ENCODE measurements at places on chromosomes 3 and 15.

DNA sequence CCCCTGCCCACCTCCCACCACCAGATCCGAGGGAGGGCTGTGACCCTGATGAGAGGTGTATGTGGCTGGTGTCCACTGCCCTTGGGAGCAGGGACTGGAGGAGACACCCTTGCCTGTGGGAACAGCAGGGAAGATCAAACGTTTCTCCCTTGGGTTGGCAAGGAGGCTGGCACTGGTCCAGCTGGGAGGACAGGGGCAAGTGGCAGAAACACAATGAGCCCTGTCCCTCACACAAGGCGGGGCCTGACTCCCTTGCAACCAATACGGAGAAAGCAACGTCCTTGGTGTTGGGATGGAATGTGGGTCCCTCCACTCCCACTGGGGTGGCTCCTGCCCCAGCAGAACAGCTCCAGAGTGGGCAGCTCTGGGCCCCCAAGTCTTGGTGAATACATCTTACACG is 5.2 kb downstream of the HYAL2 start:
- no peak for DNase-seq

GRCh38 chr3:102192575-102192974 is 242.2 kb upstream of the ZPLD1 start:
- no peak for DNase-seq

GRCh38 chr3:18501679-18502343 is 76.7 kb upstream of the SATB1 start:
- no peak for DNase-seq

- no peak for DNase-seq
These were observed 164.2 kb downstream of the FEZF2 start for GRCh38 chr3:62209101-62209500.

GRCh38 chr15:47136236-47136635 is 581.1 kb upstream of the SEMA6D start:
- no peak for DNase-seq

DNA sequence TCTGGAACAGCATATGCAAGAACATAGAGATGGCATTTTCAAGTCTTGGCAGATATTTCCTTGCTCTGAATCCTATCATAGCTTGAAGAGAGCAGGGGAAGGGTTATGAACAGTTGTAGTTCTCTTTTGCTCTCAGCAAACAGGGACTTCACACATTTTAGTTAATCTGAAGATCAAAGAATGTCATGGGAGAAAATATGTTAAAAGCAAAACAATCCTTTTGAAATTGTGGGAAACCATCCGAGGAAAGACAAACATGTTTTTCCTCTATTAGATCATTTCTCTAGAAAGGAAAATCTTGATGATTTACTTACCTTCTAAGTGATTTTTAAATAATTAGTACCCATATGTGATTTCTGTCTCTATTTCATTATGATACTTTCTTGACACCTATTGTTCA is 77.8 kb upstream of the DCBLD2 start:
- no peak for DNase-seq

DNA sequence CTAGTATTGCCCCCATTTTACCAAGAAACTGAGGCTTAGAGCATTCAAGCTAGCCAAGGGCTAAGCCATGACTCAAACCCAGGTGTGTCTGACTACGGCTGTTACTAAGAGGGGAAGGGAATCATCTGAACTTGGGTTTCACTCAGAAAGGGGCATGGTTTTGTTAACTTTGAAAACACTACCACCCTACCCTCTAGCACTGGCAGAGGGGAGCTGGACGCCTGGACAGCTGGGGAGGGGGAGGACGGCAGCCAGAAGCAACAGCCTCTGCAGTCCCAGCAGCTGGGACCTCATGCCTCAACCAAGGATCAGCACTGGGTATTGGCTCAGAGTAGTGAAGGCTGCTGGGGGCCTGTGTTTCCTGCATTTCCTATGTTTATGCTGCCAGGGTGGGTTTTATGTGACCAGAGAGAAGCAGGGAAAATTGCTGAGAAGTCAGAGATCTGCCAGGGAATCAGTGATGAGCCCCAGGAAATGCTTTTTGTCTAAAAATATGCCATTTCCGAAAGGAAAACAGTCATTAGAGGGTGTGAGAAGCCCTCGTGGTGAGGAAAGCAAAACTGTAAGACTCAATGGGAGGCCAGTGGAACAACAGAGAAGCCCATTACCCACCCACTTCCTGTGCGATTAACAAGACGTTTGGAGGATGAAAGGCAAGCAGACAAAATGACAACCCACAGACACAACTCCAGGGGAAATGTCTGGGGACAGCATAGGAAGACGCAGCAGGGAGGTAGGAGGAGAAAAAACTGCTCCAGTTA is 41.2 kb downstream of the LIPC start:
- peak; percentile 68 for DNase-seq

GRCh38 chr3:115092220-115092791 is 54.8 kb downstream of the ZBTB20 start:
- DNase-seq, result peak; percentile 66

DNA sequence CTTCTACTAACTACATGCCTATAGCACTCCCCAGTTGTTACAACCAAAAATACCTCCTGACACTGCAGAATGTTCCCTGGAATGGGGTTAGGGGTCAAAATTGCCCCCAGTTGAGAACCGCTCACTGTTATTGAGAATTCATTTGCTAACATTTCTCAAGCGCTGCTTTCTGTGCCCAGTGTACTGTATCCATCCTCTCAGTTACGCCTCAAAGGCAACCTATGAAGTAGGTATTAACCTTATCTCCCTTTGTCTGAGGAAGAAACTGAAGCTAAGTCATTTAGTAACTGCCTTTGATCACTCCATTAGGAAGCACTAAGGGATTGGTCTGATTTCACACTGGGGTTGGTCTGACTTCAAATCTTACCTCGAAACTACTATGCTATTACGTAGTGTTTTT is 70.1 kb downstream of the CADPS start:
- DNase-seq, result no peak

DNA sequence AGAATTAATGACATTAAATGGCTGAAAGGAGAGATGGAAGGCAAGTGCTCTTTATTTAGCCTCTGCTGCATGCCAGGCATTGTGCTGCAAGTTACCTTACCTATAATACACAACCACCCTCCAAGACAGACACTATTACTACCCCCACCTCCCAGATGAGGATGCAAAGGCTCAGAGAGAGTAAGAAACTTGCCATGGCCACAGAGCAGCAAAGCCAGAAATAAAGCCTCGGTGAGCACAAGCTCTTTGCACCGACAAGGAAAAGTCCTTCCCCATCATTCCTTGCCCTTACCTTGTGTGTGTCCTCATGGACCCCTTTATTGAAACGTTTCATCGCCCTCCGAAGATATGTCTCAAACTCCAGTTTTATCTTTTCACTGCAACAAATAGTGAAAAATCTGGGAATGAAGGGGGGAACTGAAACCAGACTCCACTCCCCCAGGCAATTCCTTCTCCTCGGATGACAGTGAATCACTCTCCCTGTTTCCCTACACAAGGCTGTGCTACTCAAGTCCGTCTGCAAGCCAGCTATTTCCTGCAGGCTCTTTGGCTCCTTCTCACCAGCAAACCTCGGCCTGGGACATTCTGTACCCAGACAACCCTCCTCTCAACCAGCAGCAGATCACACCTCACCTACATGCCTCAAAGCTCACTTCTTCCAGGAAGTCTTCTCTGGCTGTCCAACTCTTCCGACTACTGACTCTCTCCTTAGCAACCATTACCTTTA is 11.4 kb downstream of the XPC start:
- no peak for DNase-seq

GRCh38 chr3:59056706-59057105 is 6.9 kb upstream of the CFAP20DC start:
- no peak for DNase-seq

GRCh38 chr3:40043444-40043755 is 234.0 kb downstream of the MYRIP start:
- no peak for DNase-seq

GRCh38 chr15:50261981-50262380 is 3.5 kb downstream of the HDC start:
- peak; percentile 17 for DNase-seq

DNA sequence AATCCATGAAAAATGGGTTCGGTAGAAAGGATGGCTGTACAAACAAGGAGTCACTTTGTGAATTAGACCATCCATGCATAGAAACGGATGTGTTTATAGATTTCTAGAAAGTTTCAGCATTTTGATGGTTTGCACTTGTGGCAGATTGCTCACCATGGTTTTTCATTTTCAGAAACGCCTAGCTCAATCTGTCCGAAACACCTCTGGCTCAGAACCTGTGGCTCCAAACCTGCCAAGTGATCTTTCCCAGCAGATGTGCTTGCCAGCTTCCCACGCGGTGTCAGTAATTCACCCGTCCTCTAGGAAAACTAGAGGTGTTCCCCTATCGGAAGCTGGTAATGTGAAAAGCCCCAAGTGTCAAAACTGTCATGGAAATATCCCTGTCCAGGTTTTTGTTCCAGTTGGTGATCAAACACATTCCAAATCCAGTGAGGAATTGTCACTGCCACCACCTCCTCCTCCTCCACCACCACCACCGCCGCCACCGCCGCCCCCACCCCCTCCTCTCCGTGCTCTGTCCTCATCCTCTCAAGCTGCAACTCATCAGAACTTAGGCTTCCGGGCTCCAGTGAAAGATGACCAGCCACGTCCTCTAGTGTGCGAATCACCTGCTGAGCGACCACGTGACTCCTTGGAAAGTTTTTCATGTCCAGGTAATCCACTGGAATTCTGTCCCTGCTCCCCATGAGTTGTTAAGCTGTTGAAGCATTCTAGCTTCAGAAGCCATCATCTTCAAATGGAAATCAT is 21.2 kb downstream of the WHAMM start:
- no peak for DNase-seq

GRCh38 chr3:30631243-30631904 is 25.0 kb downstream of the TGFBR2 start:
- DNase-seq, result peak; percentile 84

- DNase-seq, result peak; percentile 15
These were observed 140.2 kb upstream of the SKOR1 start for GRCh38 chr15:67685008-67685599.

DNA sequence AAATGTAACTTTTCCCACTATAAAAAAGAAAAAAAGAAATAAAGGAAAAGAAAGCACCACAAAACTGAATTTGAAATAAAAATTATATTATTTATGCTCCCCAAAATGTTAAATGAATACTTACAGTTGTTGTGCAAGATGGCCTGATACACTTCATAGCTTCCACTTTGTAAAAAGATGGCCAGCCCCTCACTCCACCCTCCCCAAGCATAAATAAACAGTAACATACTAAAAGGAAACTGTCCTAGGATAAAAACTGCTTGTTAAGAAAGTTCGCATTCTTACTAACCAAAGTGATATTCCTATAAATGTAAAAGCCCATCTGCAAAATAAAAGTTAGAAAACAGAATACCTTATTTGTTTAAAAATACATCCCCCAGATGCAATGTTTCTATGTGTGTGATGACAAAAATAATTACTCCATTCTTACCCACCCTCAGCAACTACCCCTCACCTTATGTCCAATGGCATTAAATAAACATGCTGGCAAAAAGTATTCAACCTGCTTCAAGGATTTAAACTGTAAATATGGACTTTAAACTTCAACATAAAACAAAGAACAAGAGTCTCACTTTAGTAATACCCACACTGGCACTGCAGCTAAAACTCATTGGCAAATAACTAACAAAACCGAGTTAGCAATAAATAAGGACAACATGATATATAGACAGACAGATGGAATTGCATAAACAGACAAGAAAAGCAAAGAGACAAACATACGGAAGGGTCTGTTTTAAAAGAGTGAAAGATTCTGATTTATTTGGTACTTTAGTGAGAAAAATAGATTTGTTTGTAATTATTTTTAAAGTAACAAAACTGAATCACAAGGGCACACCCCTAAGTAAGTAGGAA is 47.7 kb downstream of the ZBTB20 start:
- no peak for DNase-seq

GRCh38 chr3:76789237-76789636 is 250.7 kb upstream of the ROBO2 start:
- no peak for DNase-seq

DNA sequence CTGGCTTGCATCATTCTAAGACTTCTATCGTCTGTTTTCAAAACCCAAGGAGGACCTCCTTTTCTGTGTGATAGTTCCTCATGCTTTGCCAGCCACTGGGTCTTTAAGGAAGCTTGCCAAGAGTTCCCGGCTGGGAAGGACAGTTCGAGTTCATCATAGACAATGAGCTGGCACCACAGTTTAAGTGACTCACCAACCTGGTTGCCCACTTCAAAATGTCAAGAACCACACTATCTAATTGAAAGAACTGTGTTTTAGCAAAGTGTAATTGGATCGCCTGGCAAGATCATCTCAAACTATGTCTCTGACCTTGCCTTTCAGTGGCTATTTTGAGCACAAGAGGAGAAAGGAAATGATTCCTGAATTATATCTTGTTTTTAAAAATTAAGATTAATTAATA is 27.9 kb downstream of the SOX2 start:
- no peak for DNase-seq

DNA sequence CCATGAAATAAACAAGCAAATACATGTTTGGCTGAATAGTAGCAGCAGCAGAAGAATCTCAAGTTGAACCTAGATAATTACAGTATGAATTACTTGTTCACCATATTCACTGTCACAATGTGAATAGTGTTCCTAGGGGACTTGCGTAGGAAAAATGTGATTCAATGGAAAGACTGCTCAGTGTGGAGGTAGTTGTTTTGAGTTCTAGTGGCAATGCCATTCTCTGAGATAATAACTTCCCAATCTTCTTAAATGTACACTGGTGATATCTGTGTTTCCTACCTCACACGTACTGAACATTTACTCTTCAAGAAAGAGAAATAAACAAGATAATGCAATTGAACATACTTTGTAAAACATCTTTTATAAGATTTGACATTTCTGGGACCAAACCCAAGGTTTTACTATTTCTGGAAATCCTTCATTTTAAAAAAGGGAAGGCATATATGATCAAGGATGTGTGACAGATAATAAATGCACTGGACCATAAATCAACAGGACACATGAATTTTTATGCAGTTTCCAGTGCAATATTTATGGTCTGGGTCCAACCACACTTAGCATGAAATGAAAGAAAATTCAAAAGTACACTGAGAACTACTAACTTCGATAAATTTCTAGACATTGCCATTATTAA is 598.3 kb upstream of the ZNF385D start:
- no peak for DNase-seq

GRCh38 chr3:42752441-42752840 is 20.6 kb downstream of the CCDC13 start:
- no peak for DNase-seq

DNA sequence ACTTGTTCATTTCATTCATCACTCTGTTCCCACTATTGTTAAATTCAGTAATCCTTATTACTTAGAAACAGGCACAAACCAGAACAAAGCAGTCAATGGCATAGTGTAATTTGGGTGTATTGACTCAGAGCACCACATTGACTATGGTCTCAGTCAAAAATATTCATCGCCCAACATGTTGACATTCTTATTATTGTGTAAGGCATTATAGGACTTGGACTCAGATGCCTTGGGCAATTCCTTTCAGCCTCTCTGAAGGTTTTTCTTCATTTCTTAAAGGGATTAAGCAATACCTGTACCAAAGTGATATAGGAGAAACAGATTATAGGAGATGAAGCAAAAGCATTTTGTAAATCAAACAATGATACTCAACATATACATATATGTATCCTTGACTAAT is 114.7 kb upstream of the BHLHE40 start:
- no peak for DNase-seq

All from CD4-positive, alpha-beta T cell treated with Interleukin-17A for 1 hour (primary cell).